PC-9 (cell line): ENCODE measurements at places on chromosomes 3 and 15.

- DNase-seq: peak; percentile 74
Measured at GRCh38 chr3:119084371-119085069, 49.9 kb upstream of the IGSF11 start.

GRCh38 chr3:43791246-43791645, 100.5 kb downstream of the ABHD5 start:
- DNase-seq: no peak

GRCh38 chr3:134526319-134526718, 40.5 kb downstream of the CEP63 start:
- DNase-seq: no peak

- DNase-seq: no peak
Measured at GRCh38 chr3:118945834-118946233, 88.8 kb downstream of the IGSF11 start.

DNA sequence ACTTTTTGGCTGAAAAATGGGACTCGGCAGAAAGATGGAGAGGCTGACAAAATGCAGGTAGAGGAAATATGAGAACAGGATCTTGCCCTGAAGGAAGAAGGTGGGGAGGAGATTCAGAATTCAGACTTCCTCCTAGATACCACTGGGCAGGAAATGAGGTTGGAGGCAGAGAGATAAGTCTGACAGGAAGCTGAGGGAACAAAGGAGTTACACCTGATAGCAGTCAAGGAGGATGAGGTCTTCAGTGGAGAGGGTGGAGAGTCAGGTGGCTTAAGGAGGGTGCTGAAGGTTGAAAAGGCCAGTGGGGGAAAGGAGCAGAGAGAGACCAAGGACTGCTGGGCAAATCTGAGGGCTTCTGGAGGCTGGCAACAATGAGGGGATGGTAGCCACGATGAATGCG, 56.8 kb downstream of the CCR4 start:
- no peak for DNase-seq

DNA sequence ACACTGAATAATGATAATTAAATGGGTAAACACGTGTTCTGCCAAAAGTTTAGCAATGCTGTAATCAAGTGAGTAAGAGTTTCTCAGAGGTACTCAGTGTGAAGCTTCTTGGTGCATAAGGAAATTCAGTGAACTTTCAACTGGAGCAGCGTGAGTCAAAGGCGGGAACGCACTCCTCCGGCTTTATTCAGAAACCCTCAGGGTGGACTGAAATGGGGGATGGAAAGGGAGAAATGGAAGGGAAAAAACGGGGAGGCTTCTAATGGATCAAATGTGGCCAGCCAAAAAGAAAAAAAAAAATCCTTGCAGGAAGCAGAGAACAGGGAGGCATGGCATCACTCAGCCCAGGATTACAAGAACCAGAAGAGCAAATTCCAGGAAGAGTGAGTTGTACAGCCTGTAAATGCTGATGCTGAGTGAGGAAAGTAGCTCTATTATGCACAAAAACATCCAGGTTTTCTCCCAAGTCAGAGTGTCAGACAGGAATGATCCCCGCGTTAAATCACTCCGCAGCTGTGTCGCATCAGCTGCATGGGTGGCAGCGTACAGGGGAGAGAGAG, 85.3 kb downstream of the ASB7 start:
- DNase-seq: no peak

DNA sequence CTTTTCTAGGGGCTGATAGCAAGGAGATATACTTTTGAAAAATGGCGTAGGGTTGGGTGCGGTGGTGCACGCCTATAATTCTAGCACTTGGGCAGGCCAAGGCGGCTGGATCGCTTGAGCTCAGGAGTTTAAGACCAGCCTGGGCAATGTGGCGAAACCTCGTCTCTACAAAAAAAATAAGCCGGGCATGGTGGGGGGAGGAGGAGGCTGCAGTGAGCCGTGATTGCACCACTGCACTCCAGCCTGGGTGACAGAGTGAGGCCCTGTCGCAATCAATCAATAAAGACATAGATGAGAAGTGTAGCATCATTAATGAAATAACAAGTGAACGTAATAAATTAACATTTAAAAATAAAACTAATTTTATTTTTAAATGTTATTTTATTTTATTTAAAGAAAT, 134.6 kb downstream of the SLCO3A1 start:
- no peak for DNase-seq

DNA sequence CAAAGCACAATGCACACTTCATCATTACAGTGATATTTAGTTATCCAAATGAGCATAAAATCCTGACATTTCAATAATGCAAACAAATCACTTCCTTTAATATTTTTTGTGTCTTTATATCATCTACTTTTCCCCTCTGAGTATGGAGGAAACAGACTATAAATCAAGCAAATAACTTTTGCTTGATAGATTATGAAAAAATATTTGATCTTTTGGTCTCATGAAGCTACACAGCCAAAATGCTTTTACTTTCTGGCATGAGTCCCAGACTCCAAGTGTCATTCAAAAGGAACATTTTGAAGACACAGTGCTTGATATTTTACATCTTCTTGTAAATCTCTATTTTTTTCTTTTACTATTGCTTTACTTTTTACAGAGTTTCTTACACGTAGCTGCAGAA, 215.3 kb upstream of the ROBO1 start:
- no peak for DNase-seq
